Progenitor cell of endocrine pancreas (in vitro differentiated cells): ENCODE measurements at places on chromosomes 4 and X. TPM values are rescaled to one million over a fixed set of nuclear protein-coding genes. Genes with fewer than 3 reads are reported as not detected.

The TGIF2LX gene
- total RNA-seq: not detected in 2 replicates

The ETDA gene
- total RNA-seq: not detected in 2 replicates

The C4orf50 gene
- 0.18 and 0.19 TPM in 2 replicates for total RNA-seq

The PDZD4 gene
- 4.5 and 4.8 TPM in 2 replicates for total RNA-seq

The AKAP14 gene
- not detected in 2 replicates for total RNA-seq

The PGK1 gene
- 156 and 162 TPM in 2 replicates for total RNA-seq

The CENPE gene
- 16.5 and 17.0 TPM in 2 replicates for total RNA-seq

The RASL11B gene
- 9.3 and 9.7 TPM in 2 replicates for total RNA-seq

The GSPT2 gene
- total RNA-seq: 20.2 and 21.2 TPM in 2 replicates

The TSPAN5 gene
- 6.1 and 7.5 TPM in 2 replicates for total RNA-seq

The GAGE12D gene
- not detected in 2 replicates for total RNA-seq

The BGN gene
- 0.98 and 1.1 TPM in 2 replicates for total RNA-seq

The MAGEA2B gene
- 1.4 TPM in 1 of 2 replicates, not detected in the other for total RNA-seq

The TBX22 gene
- 0.27 and 0.46 TPM in 2 replicates for total RNA-seq

The NWD2 gene
- 0.04 and 0.05 TPM in 2 replicates for total RNA-seq

The GPR78 gene
- 0.31 TPM in 1 of 2 replicates, not detected in the other for total RNA-seq

The ADAMTS3 gene
- total RNA-seq: 0.89 and 1.2 TPM in 2 replicates

The PCSK1N gene
- 55.4 and 58.3 TPM in 2 replicates for total RNA-seq

The IL3RA gene
- total RNA-seq: not detected in 2 replicates

The CCNA2 gene
- total RNA-seq: 24.6 and 27.3 TPM in 2 replicates

The CYSLTR1 gene
- 0.09 TPM in 1 of 2 replicates, not detected in the other for total RNA-seq

The SGCB gene
- 29.7 and 30.1 TPM in 2 replicates for total RNA-seq

The STOX2 gene
- total RNA-seq: 21.9 and 23.8 TPM in 2 replicates
